ENCODE measurements at places on chromosomes 7 and 10. TPM values are rescaled to one million over a fixed set of nuclear protein-coding genes. Genes with fewer than 3 reads are reported as not detected.

MBL2 gene
- not detected for total RNA-seq

IQCE gene
- 22.7 TPM for total RNA-seq

GNAT3 gene
- total RNA-seq, result not detected

NPC1L1 gene
- total RNA-seq, result not detected
